ENCODE measurements at places on chromosomes 7 and 10.

- no peak for DNase-seq
These were observed 412.2 kb upstream of the ZMIZ1 start for GRCh38 chr10:78656417-78657162.

- no peak for DNase-seq
These were observed 8.5 kb downstream of the UNC5B start for GRCh38 chr10:71220689-71221540.

- DNase-seq, result no peak
These were observed 208.8 kb downstream of the KCNMA1 start for GRCh38 chr10:77428691-77429395.

DNA sequence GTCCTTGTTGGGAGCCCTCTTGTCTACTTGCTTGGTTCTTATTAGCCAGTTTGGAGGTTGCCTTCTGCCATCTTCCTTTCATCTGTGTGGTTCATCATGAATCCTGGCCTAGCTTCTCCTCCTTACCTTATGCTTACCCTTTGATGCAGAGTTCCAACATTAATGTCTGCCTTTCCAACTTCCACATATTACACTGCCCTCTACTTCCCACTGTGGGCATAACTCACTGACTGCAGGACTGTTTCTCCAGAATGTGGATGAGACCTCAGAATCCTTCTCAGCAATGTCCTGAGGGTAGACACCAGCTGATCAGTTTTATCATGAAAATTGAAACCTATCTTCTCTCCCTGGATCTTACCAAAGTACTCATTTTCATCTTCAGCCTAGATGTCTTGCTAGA, 491.0 kb downstream of the LRMDA start:
- no peak for DNase-seq

DNA sequence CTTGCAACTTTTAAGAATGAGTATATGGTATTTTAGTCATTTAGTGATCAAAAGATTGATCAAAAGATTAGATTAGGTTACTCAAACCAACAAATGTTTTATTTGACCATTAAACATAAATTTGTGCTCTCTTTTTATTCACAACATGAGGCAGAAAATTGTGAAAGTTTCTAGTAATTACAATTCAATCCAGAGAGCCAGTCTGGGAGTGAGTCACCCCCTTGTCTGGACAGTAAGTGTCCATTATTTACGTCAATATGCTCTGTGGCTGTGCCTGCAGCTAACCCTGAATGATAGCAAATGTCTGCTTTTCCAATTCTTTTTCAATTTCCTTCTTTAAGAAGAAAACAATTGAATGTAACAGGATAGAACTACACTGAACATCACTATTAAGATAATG, 27.9 kb downstream of the GNG11 start:
- DNase-seq, result no peak

DNA sequence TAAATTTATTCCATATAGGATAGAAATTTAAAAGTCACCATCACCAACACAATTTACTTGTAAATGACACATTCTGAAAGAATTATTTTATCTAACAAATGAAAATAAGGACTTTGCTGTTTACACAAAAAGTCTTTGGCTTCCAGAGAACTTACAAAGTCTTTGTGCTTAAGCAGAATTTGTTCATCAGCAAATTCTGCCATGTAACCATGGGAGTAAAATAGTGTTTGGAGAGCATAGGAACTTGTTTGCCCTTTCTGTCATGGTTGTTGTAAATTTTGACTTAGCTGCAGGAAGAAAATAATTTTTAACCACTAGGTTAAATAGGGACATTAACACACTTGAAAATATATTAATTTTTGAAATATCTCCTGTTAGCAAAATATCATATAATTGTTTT, 15.2 kb downstream of the FGL2 start:
- DNase-seq, result no peak

- DNase-seq, result no peak
These were observed 83.6 kb upstream of the SEMA3C start for GRCh38 chr7:81002421-81002820.

GRCh38 chr7:86469680-86470295, 173.9 kb upstream of the GRM3 start:
- DNase-seq, result peak; percentile 62

DNA sequence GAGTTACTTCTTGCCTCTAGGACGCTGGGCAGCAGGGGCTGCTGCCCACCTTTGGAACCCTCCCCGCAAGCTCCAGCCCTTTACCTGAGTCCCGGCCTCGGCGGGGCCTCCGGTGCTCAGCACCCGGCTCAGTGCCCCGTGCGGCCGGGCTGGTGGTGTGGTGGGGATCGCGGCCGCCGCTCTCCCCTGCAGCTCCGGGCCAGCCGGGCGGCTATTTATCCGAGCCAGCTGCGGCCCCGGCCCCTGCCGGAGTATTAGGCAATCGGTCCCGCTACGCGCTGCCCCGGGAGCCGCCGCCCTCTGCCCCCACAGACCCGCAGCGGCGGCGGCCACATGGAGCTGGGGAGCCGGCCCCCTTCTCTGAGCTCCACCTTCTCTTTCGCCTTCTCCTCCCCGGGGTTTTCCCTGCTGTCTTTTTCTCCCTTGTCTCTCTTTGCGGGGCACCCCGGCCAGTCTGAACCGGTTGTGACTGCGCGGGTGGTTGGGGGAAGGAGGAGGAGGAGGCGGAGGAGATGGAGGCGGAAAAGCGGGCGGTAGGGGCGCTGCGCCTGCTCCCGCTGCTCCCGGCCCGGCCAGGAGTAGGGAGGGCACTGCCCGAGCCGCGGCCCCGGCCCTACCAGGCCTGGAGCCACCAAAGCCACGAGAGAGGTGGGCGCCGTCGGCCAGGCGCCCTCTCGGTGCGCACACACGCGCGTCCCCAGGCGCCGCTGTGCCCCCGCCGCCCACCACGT, at the start of gene SLC16A9:
SLC16A9 (minus strand) TSS at position 456 of the 731 bp plus-strand sequence. CDS start 25,559 bp downstream, outside the sequence.
- DNase-seq, result peak; percentile 65

- no peak for DNase-seq
These were observed 1120.6 kb downstream of the SORCS1 start for GRCh38 chr10:106043863-106044262.

- DNase-seq, result no peak
These were observed 156.3 kb upstream of the TMEM106B start for GRCh38 chr7:12054830-12055229.

GRCh38 chr7:124276005-124276622, 243.2 kb upstream of the TMEM229A start:
- no peak for DNase-seq

- DNase-seq, result no peak
These were observed 117.2 kb downstream of the ELFN1 start for GRCh38 chr7:1787241-1787640.

DNA sequence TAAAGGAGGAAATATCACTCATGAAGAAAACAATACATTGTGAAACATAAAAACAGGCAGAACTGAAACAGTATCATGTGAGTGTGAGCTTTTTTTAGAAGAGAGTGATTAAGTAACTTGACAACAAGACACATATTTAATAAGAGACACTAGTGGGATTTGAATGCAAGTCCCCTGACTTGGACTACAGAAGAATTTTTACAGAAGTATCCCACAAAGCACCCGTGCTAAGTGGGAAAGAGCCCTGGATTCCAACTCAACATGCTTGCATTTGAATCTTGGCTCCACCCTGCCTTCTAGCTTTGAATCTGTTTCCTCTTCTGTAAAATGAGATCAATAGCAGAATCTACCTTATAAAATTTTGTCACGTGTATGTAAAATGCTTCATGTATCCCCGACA, 166.2 kb downstream of the ZNF365 start:
- no peak for DNase-seq

- DNase-seq, result no peak
These were observed 432.0 kb downstream of the GRID1 start for GRCh38 chr10:85934586-85934985.

GRCh38 chr10:33858326-33858725, 523.9 kb upstream of the NRP1 start:
- DNase-seq, result no peak

DNA sequence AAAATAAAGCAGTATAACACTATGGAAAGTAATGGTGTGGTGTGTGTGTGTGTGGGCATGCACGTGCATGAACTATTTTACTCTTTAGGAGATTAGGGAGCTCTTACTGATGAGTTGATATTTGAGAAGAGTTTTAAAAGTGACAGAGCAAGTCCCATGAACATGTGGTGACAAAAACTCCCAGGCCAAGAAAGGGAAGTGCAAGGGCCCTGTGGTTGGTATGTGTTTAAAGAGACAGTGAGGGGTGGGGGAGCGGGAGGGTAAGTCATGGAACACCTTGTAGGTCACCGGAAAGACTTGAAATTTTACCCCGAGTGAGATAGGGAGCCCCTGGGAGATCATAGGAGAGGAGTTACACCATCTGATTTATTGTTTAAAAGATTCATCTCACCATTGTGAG, 63.3 kb downstream of the AKR1B1 start:
- DNase-seq, result no peak

- no peak for DNase-seq
These were observed 35.0 kb downstream of the NSUN6 start for GRCh38 chr10:18616337-18616736.

GRCh38 chr10:65548001-65548400, 1377.8 kb upstream of the LRRTM3 start:
- no peak for DNase-seq

DNA sequence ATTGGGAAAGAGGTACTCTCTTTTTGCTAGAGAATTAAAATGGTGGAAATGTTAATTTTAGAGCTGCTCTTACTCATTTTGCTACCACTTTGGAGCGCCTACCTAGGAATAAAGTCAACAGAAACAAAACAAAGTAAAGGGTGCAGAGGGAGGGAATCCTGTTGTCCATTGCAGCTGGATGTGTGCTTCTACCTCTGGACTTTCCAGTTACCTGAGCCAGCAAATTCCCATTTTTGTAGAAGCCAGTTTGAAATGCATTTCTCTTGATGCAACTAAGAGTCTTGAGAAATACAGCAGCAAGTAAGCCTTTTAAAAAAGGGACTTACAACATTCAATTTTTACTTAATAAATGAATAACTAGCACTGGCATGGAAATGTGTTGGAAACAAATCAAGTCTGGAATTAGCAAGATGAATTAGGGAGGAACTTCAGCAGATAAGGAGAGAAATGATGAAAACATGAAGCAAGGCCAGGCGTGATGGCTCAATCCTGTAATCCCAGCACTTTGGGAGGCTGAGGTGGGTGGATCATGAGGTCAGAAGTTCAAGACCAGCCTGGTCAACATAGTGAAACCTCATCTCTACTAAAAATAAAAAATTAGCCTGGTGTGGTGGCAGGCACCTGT, 113.5 kb upstream of the CTTNBP2 start:
- no peak for DNase-seq

DNA sequence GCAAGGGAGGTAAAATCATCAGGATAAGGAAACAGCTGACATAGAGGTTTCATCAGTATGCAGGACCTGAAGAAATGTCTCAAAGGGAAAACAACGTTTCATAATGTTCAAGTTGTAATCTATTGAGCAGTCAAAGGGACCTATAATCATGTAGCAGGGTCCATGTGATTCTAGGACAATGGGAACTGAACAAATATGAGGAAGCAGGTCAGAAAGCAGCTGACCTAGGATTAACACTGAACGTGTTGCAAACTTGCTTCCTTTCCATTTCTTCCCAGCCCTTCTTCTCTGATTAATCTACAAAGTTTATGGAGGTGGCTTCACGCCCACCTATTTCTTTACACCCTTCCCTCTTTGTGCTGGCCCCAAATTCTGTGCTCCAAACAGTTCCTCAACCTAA, 256.9 kb upstream of the AKR1E2 start:
- DNase-seq, result no peak

DNA sequence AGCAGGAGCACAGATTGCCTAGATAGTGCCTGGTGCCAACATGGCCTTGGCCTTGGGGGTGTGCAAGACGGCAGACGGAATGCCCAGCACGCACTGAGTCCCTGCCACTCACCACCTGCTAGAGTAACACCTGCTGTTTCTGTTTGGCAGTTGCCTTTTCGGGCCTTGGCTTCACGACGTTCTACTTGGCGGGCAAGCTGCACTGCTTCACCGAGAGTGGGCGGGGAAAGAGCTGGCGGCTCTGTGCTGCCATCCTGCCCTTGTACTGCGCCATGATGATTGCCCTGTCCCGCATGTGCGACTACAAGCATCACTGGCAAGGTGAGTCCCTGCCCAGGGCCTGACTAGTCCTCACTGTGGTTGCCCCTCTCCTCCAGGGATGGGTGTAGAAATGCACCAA, 118.0 kb downstream of the PLPP4 start:
- no peak for DNase-seq

DNA sequence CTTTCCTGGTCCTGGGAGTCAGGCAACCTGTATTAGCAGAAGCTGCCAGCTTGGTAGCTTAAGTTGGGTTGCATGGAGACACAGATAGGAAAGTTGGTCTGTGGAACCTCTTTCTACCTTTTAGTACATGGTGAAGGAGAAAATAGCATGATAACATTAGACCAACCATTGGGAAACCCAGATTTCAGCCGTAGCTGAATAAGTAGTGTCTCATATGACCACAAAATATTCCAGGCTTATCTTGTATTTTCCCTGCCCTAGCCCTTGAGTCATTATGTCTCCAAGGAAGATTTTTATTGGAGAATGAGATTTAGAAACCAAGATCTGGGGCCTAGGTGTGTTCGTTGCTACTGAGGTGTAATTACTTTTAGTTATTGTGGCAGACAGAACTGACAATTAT, 67.2 kb downstream of the CCSER2 start:
- no peak for DNase-seq

DNA sequence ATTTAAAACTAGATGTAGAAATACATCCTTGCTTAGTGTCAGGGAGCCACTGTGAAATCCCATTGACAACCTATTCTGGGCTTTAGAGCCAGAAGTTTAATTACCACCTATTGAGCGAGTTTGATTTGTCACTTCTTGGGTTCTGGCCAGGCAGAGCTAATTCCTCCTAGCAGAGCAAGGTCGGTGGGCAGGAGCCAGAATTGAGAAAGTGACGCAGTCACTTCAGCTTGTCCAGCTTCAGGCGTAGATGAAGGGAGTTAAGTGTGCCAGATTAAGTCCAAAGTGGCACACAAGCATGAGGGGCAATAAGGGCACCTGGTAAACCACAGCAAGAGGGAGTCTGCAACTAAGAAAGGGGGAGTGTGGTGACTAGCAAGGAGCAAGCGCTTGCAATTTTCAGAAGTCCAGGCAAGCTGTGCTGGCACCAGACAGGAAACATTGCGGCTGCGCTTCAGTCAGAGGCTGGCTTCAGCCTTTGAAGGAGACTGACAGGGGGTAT, 119.4 kb downstream of the ST7 start:
- no peak for DNase-seq

- no peak for DNase-seq
These were observed 10.9 kb upstream of the NFE2L3 start for GRCh38 chr7:26141077-26141476.

GRCh38 chr7:4834601-4835397, 27.0 kb downstream of the PAPOLB start:
- peak; percentile 8 for DNase-seq

DNA sequence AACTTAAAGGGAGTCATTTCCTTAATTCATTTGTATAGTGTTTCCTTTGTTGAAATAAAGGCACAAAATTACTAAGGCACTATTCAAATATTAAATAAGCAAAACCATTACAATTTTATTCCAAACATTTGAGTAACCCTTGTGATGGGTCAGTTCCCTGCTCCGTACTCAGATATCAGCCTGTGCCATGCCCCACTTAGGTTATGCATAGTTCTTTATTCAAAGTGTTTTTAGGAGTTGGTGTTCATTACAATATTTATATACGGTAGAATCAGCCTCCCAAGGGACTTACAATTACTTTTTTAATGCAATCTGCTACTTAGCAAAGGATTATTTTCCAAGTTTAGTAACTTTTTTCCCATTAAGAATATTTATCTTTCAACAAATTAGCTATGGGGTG, 119.3 kb upstream of the SEMA3D start:
- DNase-seq, result no peak

GRCh38 chr10:130931256-130931655, 380.3 kb downstream of the TCERG1L start:
- no peak for DNase-seq

GRCh38 chr10:111151595-111152307, 74.9 kb downstream of the ADRA2A start:
- no peak for DNase-seq
